Upper lobe of left lung (tissue), 6 donors: ENCODE measurements at places on chromosomes 12 and 14. TPM values are rescaled to one million over a fixed set of nuclear protein-coding genes. Genes with fewer than 3 reads are reported as not detected.

The FAM186B gene
- total RNA-seq: 0.61 TPM

The PRIMA1 gene
- total RNA-seq: 0.46 TPM

The KTN1 gene
- total RNA-seq: 118 TPM

The TAMALIN gene
- total RNA-seq: 52.3 TPM

The NINJ2 gene
- 43.4 TPM for total RNA-seq

The ZNF410 gene
- total RNA-seq: 28.1 TPM

The TSHR gene
- total RNA-seq: not detected

The RIC8B gene
- total RNA-seq: 11.2 TPM

The CYP27B1 gene
- total RNA-seq: 5.2 TPM

The GNB3 gene
- total RNA-seq: 1.1 TPM

The LTB4R2 gene
- 49.2 TPM for total RNA-seq

The C12orf60 gene
- 0.94 TPM for total RNA-seq

The KCNJ8 gene
- 13.8 TPM for total RNA-seq

The RPS6KL1 gene
- total RNA-seq: 5.8 TPM

DNA sequence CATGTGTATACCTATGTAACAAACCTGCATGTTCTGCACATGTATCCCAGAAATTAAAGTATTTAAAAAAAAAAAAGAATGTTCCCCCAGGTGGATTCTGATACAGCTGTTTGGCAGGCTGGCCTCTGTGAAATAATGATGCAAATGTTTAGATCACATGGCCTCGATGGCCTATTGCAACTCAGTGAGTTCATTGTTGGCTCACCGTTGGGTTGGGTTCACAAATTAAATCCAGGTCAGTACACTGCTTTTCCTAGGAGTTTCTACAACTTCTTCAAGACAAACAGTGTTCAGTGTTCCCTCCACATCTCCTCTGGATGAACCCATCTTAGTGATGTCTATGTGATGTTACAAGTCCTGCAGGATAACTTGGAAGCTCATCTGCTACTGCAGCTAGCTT is 58.3 kb upstream of the STXBP6 start:
- DNase-seq: no peak

GRCh38 chr12:4787965-4788364 is 67.8 kb downstream of the GALNT8 start:
- DNase-seq: no peak

DNA sequence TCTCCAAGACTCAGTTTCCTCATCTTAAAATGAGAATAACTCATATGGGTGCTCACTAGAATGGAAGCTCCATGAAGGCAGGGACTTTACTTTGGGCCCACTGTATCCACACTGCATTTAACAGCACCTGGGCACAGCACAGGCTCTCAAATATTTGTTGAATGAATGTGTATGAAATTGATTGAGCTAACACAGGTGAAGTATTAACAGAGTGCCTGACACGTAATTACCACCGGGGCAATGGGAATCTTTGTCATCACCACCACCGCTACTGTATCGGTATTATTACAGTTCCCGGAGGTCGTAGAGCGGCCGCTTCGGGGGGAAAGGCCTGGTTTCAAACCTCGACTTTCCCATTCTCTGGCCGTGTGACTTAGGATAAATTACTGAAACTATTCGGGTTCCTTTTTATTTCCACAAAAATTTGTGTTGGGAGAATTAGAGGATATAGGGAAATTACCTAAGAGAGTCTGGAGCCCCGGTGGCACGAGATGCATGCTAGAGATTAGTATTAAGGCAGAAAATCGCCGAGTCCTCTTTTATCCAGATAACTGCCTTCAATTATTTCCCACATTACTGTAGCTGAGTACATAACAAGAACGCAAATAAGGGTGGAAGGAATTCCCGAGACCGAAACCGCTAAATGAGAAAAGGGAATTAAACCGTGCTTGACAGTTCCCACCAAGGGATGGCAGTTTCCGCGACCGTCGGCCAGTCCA is 1.0 kb upstream of the RIC8B start:
- DNase-seq: no peak

- no peak for DNase-seq
Observed at GRCh38 chr12:20798554-20798953, 12.0 kb upstream of the SLCO1B3 start.

GRCh38 chr12:85866986-85867776 is 6.9 kb upstream of the NTS start:
- no peak for DNase-seq

GRCh38 chr12:92938638-92939037 is 9.5 kb upstream of the EEA1 start:
- DNase-seq: no peak

DNA sequence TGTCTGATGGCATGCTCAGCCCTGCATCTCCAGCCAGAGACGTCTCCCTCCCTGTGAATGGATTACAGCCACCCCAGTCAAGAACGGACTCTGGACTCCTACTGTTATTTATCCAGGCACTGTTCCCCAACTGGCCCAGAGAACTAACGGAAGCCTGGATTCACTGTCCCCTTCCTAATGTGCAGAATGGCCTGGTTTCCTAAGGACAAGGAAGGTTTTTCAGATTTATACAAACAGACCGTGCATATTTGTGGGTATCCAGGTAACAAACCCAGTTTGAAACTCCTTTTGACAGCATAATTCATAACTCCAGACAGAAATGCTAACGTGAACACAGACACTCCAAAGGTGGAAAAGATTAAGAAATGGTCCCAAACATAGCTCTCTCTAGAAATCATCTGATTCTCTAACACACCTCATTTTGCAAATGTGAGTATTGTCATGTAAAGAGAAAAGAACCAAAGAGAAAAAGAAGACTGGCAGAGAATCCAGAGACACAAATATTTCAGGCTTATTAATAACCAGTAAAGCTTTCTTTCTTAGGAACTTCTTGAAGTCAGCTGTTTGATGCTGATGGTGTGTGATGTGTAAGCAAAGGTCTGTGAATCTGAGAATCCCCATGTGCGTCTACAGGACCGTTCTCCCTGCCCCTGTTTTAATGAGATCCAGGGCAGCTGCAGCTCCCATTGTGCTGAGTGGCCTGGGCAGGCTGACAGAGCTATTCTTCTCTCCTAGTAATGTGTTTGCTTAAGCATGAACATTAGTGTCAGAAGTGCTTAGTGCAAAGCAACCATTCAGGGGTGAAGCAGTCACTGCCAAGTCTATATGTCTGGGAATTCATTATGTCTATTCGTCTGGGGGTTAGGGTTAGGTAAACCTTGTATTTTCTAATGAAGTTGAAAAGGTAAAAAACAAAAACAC is 86.8 kb upstream of the HIF1A start:
- DNase-seq: no peak

DNA sequence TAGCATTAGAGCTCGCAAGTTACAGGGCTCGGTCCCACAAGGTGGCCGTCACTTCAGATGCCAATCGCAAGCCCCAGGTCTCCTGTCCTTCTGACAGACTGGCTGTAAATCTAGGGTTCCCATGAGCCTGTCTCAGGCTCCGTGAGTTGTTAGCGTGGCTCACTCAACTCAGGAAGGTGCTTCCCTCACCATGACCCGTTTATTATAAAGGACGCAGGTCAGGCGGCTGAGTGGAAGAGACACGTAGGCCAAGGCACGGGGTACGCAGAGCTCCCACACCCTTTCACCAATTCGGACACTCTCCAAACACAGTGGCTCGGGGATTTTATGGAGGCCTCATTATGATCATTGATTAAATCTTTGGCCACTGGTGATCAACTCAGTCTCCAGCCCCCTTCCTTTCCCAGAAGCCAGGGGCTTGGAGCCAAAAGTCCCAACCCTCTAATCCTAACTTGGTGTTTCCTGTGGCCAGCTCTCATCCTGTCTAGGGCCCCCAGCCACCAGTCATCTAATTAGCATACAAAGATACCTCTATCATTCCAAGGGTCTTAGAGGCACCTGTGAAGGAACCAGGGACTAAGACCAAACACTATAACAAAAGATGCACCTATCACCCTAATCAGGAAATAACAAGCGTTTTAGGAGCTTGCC is 25.8 kb upstream of the LRTM2 start:
- DNase-seq: no peak

GRCh38 chr12:34208331-34209258 is 186.3 kb downstream of the ALG10 start:
- DNase-seq: no peak

- DNase-seq: no peak
Observed at GRCh38 chr12:71940068-71940467, 1.4 kb downstream of the TPH2 start.

- DNase-seq: peak; percentile 97
Observed at GRCh38 chr12:120469450-120470149, at the start of gene SRSF9. Gene SRSF9 (minus strand): TSS chr12:120469748. CDS start chr12:120469609, 139 bp downstream.

- DNase-seq: no peak
Observed at GRCh38 chr12:30826276-30826675, 71.5 kb upstream of the CAPRIN2 start.

- DNase-seq: no peak
Observed at GRCh38 chr12:46959502-46959901, 119.9 kb upstream of the PCED1B start.

DNA sequence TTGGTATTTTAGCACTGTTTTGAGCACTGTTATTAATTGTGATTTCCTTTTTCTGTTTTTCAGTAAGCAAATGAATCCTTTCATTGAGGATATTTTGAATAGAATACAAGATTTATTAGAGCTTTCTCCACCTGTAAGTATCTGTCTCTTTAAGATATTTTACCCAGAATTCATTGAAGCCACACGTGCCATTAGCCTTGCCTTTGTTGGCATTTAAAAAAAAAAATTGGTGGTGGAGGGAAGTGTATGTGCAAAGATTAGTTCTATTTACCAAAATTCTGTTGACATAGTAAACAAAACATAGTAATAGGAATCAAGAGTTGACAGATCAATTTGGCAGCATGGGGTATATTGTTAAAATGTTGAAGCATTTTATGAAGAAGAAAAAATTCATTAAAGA is 23.8 kb downstream of the XPOT start:
- DNase-seq: no peak

DNA sequence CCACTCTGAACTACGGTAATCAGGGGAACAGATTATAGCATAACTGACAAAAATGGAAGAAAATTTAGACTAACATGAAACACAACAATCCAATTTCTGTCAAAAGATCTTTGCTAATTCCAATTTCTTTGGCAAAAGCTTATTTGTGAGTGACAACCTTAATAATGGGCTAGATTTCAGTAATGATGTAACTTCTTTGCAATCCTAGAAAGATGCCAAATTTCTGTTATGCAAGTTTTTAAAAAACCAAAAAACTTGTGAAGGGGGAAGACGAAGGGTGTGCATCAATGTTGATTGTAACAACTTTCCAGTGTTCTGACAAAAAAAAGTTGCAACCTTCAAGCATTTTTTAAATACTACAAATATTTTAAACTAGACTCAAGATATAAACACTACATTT is 59.9 kb downstream of the DICER1 start:
- DNase-seq: no peak

DNA sequence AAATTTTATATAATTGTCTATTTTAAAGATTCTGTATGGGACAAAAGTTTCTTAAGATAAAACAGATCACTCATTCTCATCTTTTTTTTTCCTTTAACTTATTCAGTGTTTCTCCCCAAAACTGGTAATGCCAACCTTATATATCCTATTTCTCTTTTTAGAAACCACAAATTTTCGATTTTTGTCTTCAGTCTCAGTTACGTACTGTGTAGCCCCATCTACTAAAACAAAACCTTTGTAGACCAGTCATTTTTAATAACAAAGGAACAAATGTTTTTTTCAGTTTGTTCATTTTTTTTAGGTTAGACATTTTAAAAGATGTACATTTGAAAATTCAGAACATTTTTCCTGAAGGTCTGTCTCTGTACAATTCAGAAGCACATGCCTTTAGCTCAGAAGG is 18.2 kb downstream of the PNMA1 start:
- no peak for DNase-seq

- no peak for DNase-seq
Observed at GRCh38 chr14:102736956-102737355, 40.3 kb upstream of the TRAF3 start.

DNA sequence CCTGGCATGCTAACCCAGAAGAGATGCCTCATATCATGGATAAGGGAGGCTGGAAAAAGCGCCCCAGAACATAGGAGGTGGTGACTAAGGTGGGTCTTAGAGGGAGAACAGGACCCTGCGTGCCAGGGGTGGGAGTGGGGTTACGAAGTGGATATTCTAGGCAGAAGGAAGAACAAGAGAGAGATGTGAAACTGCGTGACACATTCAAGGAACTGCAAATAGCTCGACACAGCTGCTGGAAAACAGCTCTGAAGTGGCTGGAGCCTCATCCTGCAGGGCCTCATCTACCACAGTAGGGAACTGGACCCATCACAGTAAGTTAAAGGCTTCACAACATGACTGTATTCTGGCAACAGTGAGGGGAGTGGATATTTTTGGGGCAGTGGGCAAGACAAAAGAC is 61.1 kb downstream of the RNF34 start:
- no peak for DNase-seq

- no peak for DNase-seq
Observed at GRCh38 chr14:64654246-64654900, 49.9 kb upstream of the PLEKHG3 start.

DNA sequence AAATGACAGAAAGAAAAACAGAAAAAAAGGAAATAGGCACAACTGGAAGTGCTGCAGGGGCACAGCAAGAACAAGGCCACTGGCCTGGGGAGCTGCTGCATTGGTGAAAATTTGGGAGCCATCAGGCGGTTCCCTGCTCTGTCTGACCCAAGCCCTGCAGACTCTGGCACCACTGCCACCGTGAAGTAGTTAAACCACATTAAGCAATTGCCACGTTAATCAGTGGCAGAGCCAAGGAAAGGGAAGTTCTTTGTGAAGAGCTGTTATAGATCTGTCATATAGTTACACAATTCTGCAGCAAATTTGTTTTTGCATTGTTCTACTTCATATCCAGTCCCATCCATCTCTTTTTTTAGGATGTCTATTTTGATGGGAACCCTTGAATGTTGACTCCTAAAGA is 915.3 kb downstream of the FSCB start:
- no peak for DNase-seq

GRCh38 chr12:41968599-41968998 is 176.1 kb downstream of the GXYLT1 start:
- no peak for DNase-seq

GRCh38 chr12:41277946-41278267 is 89.8 kb downstream of the PDZRN4 start:
- DNase-seq: no peak

DNA sequence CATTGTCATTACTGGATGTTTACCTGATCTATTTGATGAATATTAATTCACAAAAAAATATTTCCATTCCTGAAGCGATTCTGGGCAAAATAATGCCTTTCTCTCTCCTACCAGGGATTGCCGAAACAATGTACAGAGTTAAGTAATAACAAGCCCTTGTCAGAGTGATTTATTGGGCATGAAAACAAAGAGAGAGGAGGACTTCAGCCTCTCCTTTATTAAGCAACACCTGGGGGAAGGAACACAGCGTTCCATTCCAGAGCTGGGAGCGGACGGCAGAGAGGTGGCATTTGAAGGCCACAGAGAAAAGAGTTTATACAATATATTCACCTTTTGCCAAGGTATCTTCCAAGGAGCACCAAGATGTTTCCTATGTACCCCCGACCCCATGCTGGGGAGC is 165.8 kb downstream of the KSR2 start:
- DNase-seq: no peak

- no peak for DNase-seq
Observed at GRCh38 chr12:117067016-117067415, 32.2 kb downstream of the TESC start.
